ENCODE measurements at places on chromosomes 16 and 17. TPM values are rescaled to one million over a fixed set of nuclear protein-coding genes. Genes with fewer than 3 reads are reported as not detected.

GRCh38 chr16:67547423-67548264, 14.7 kb upstream of the CTCF start:
- H3K4me3 ChIP-seq: no peak overlapping the region
- H3K27ac ChIP-seq: peak overlapping the region; percentile 77
- H3K27me3 ChIP-seq: no peaks in the 10 kb centered on the region
- peaks cover 68% of the 10 kb centered on the region for H3K4me1 ChIP-seq
- H3K36me3 ChIP-seq: peaks cover 20% of the 10 kb centered on the region
- no peak for DNase-seq

IL21R gene
- 0.38 TPM for total RNA-seq

USP22 gene
- total RNA-seq: 61.7 TPM

FADS6 gene
- total RNA-seq: 3.3 TPM

ITGB3 gene
- total RNA-seq: 7.2 TPM

GRCh38 chr16:2769675-2770056, 7.4 kb downstream of the ELOB start:
- DNase-seq: no peak
- H3K27me3 ChIP-seq: no peaks in the 10 kb centered on the region
- H3K27ac ChIP-seq: peak overlapping the region; percentile 85
- H3K36me3 ChIP-seq: peaks cover 62% of the 10 kb centered on the region

GRCh38 chr16:56108056-56108471, 83.2 kb upstream of the GNAO1 start:
- no peaks in the 10 kb centered on the region for H3K36me3 ChIP-seq
- H3K27me3 ChIP-seq: no peaks in the 10 kb centered on the region
- no peak overlapping the region for H3K4me3 ChIP-seq
- H3K4me1 ChIP-seq: no peaks in the 10 kb centered on the region
- DNase-seq: no peak
- H3K27ac ChIP-seq: no peak overlapping the region

COPZ2 gene
- 0.91 TPM for total RNA-seq

WFIKKN1 gene
- under 0.01 TPM for total RNA-seq

GRCh38 chr17:32746280-32746679, 130.6 kb downstream of the MYO1D start:
- no peak overlapping the region for H3K27ac ChIP-seq
- peaks cover 77% of the 10 kb centered on the region for H3K36me3 ChIP-seq
- no peaks in the 10 kb centered on the region for H3K4me1 ChIP-seq
- H3K4me3 ChIP-seq: no peak overlapping the region

DNA sequence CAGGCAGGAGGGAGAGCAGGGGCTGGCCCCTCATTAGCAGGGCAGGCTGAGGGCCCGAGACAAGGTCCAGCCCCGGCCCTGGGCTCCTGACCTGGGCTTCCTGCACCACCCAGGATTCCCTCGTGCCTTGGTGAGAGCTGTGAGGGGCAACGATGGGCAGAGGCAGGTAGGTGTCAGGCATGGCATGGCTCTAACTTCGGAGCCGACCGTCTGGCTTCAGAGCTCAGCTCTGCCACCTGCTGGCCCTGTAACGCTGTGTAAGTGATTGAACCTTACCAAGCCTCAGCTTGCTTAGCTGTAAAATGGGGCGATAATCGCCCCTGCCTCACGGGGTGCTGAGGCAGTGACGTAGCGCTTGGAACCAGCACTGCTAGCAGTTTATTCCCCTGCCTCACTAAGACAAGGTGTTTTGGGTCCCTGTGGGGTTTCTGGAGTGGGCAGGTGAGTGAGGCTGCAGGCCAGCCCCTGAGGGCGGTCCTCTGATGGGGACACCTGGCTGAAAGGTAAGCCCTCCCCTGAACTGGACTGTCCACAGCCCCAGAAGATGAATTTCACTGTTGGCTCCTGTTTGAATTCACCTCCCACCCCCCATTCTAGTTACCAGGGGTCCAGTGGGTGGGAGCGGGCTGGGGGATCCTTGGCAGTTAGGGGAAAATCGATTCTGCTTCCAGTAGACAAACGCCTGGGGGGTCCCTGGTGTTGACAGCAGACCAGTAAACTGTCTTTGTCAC, 184.8 kb upstream of the GSE1 start:
- no peaks in the 10 kb centered on the region for H3K4me1 ChIP-seq
- no peak for DNase-seq
- H3K4me3 ChIP-seq: no peak overlapping the region
- H3K27ac ChIP-seq: no peak overlapping the region

TBC1D3B gene
- total RNA-seq: not detected

GRCh38 chr17:48843187-48843900, 12.5 kb downstream of the CALCOCO2 start:
- DNase-seq: no peak
- no peak overlapping the region for H3K4me3 ChIP-seq
- H3K4me1 ChIP-seq: peaks cover 19% of the 10 kb centered on the region
- peak overlapping the region; percentile 83 for H3K27ac ChIP-seq
- peaks cover 21% of the 10 kb centered on the region for H3K36me3 ChIP-seq

SLC5A11 gene
- total RNA-seq: not detected

GRCh38 chr17:1800240-1800639, 29.5 kb downstream of the SMYD4 start:
- no peak for DNase-seq
- no peak overlapping the region for H3K4me3 ChIP-seq
- H3K36me3 ChIP-seq: peaks cover 60% of the 10 kb centered on the region
- H3K27ac ChIP-seq: no peak overlapping the region

DNA sequence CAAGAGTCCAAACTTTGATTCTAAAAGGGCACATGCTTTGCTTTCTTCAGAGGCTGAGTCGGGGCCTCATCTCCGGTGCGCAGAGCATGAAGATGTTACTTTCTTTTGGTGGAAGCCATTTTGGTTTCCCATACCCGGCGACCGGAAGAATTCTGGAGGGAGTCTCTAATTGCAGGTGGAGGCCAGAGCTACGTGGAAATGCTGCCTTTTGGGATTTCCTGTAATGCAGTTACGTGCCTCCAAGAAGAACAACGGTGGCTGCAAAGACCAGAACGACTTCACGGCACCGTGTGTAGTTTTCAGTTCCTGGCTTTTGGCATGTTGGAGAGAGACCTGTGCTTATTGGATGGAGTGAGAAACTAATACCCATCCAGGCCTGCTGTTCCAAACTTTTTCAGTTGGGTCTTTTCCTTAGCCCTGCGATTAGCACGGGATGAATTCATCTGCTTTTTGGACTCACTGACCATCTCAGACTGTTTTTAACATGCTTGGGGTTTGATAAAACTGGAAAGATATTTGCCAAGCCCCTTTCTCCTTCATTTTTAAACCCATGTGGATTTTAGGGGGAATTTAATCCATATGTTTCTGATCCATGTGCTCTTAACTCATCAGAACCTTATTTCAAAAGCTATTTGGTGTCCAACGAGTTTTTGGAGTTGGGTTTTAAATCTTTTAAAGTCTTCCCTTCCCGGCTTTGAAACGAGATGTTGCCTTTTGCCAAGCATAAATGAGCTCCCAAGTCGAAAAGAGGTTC, 19.0 kb downstream of the FOXL1 start:
- peaks cover 92% of the 10 kb centered on the region for H3K27me3 ChIP-seq
- no peak for DNase-seq
- H3K4me3 ChIP-seq: no peak overlapping the region
- no peaks in the 10 kb centered on the region for H3K36me3 ChIP-seq
- no peaks in the 10 kb centered on the region for H3K4me1 ChIP-seq

DNA sequence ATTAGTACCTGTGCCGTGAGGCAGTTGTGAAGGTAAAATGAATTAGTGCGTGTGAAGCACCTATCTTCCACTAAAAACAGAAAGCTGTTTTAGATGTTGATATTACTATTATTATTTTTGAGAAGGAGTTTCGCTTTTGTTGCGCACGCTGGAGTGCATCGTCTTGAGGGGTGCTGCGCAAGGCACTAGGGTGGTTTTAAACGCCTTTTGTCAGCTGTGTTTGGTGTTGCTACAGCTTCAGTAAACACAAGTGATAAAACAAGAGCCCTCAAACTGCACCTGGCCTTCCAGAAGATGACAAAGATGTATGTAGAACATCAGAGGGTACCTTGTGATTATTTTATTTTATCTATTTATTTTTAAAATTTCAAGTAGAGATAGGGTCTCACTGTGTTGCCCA, 38.2 kb downstream of the PLCG2 start:
- no peak for DNase-seq
- no peaks in the 10 kb centered on the region for H3K27me3 ChIP-seq
- no peak overlapping the region for H3K27ac ChIP-seq

All from esophagus squamous epithelium (tissue), 5 donors.